Globus pallidus (tissue), 1 donor: ENCODE measurements at places on chromosomes 1 and 21.

DNA sequence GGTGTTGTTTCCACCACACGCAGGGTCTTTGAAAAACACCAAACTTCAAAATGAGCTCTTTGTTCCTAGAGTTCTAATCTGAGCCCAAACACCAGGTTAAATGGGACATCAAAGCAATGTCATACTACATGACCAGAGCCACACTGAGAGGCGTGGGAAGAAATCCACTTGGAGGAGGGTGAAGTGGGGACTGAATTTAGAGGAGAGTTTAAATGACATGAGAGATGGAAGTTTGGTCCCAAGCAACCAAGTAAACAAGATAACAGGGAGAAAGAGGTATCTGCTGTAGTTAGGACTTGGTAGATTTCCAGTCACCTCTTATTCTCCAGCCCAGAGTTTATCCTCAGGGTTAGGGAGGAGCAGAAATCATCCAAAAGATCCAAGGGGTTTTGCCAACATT, 290.9 kb upstream of the FAM78B start:
- DNase-seq = no peak

- DNase-seq = no peak
Observed at GRCh38 chr1:95304803-95305202, 70.8 kb downstream of the RWDD3 start.

DNA sequence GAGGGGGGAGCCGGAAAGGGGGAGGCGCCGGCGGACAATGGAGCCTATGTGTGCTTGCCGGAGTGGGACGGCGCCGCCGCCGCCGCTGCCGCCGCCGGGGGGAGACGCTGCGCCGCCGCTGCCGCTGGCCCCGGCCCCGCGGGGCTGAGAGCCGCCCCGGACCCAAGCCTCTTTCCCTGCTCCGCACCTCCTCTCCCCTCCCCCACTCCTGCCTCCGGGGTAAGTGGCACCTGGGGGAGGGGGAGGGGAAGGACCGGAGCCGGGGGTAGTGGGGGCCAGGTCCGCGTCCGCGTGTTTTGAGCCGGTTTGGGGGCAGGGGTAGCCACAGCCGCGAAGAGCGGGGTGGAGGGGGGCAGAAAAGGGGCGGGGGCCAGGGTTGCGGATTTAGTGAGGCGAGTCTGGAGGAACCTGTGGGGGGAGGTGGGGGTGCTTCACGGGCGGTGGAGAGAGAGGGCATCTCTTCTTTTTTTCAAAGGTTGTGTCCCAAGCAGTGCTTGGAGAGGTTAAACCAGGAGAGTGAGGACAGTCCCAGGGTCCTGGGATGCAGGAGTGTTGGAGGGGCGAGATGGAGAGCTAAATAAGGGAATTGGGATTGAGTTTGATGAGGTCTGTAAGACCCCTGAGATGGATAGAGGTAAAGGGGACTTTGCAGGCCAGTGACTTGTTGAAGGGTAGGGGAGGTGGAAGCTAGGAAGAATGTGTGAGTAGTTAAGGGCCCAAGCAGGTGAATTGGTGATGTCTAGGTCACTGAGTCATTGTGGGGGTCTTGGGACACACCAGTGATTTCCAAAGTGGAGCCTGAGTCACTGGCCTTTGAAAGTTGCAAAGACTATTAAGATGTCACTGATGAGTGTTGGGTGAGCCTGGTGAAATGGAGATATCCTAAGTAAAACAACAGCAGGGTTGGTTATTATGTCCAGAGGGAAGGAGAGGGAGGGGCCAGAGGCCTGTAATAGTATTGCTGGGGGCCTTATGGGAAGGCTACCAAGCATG, 59.1 kb downstream of the BCL9 start:
- peak; percentile 22 for DNase-seq

DNA sequence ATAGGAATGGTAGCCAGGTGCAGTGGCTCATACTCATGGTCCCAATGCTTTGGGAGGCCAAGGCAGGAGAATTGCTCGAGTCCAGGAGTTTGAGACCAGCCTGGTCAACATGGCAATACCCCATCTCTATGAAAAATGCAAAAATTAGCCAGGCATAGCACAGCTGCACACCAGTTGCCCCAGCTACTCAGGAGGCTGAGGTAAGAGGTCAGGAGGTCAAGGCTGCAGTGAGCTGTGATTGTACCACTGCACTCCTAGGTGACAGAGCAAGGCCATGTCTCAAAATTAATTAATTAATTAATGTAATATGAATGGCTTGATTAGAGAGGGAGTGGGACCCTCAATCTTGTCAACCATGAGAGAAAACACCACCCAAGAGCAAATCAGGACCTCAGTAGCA, 198.7 kb upstream of the DUSP10 start:
- DNase-seq = no peak

GRCh38 chr21:15788847-15789523, 59.2 kb downstream of the USP25 start:
- DNase-seq = no peak
